NB4 (cell line): ENCODE measurements at places on chromosomes 16 and 17.

DNA sequence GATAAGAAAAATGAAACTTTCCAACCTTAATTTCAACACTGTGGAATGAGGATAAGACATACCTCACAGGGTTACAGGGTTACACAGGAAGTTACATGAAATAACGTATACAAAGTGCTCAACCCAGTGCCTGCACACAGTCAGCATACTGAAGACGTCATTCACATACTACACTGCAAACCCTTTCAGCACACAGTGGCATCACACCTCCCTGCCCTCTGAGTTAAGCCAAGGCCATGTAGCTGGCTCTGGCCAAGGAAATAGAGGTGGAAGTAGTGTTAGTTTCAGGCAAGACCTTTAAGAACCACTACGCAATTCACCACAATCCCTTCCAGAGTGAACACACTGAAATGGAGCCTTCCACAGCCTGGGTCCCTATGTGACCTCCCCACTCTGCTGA, 46.6 kb upstream of the GSG1L start:
- no peak for DNase-seq

GRCh38 chr17:81063106-81064093, 28.4 kb downstream of the BAIAP2 start:
- no peak for DNase-seq

DNA sequence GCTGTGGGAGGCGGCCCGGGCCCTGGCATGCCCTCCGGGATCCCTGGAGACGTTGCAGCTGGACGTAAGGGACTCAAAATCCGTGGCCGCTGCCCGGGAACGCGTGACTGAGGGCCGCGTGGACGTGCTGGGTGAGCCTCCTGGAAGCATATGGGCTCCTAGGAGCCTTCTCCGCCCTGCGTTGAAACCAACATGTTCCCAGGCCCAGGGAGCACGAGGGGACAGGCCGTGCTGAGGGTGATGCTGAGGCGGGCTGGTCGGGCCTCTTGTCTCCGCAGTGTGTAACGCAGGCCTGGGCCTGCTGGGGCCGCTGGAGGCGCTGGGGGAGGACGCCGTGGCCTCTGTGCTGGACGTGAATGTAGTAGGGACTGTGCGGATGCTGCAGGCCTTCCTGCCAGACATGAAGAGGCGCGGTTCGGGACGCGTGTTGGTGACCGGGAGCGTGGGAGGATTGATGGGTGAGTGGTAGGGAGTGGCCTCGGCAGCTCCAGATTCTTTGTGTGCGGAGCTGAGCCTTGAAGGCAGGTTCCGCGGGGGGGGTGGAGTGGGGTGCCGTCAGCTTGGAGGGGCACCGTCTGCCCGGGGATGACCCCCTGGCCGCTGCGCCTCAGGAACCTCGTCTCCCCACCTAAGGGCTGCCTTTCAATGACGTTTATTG, 567 bp downstream of the HSD17B1 start:
- no peak for DNase-seq

DNA sequence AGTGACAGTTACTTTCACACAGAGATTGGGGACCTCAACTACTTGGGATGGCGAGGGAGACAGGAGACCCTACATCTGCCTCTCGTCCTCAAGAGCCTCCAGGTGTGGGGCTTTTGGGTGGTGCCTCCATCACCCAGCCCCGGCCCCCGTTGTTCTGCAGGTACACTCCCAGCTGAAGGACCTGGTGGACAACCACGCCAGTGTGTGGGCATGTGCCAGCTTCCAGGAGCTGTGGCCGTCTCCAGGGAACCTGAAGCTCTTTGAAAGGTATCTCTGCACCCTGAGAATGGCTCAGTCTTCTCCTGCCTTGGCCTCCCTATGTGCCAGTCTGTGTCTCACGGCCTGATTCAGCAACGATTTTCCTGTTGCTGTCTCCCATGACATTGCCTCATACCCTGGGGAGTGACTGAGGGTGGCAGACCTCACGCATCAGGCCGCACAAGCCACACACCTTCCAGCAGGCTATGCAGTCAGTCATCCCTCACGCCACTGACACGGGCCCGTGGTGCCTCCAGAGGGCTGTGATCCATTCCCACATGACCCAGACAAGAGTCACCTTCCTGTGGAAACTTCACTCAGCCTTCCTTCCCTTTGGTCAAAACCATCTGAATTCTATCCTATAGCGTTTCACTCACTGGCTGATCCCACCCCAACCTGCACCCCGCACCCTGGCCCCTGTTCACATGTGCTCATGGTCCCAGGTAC, 3.7 kb downstream of the CCNF start:
- DNase-seq = no peak

DNA sequence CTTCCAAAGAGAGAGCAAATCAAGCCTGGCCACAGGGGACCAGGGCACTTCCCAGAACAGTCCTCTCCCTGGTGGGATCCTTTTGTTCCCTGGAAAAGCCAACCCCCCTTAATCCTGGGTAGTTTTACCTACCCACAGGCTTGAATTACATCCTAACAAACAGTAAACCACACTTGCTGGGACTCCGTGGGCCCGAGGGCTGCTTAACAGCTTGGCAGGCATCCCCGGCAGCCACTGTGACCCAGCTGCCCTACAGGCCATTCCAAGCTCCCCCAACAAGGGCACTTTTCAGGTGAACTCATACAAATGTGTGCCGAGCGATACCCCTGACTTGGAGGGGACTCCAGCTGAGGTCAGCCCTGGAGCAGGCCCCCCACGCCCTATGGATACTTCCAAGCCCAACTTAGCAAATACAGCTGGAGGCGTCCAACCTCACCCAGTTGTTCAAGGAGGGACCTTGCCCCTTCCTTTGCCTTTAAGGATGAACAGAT, 26.4 kb downstream of the ADCY9 start:
- DNase-seq = no peak
